NCI-H345 (cell line): ENCODE measurements at places on chromosomes 11 and 22.

GRCh38 chr11:44167046-44167445 lies 71.6 kb downstream of the EXT2 start:
- no peak for DNase-seq

- no peak for DNase-seq
Observed at GRCh38 chr11:46736615-46737014, 17.6 kb downstream of the F2 start.

GRCh38 chr11:30445056-30445455 lies 122.2 kb downstream of the ARL14EP start:
- no peak for DNase-seq

GRCh38 chr22:39251762-39252460 lies 7.1 kb upstream of the PDGFB start:
- no peak for DNase-seq

GRCh38 chr11:69711822-69712801 lies 8.3 kb upstream of the FGF19 start:
- DNase-seq: no peak

DNA sequence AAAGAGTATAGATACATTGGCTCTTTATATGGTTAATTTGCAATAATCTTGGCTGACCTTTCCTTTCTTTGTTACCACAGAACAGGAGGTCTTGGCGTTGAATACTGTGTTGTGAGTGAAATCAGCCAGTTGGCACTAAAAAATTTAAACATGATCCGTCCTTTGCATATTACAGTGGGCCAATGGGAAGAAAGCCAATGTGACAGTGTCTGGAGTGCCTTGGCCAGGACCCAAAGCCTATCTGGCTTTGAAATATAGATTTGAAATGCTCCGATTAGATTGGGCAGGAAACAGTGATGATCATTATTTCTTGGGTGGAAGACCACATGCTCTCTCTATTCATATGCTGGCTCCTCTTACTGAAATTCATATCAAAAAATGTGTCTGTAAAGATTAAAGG lies 339.6 kb upstream of the ANO3 start:
- no peak for DNase-seq

- DNase-seq: no peak
Observed at GRCh38 chr22:19169002-19169946, 9.3 kb downstream of the SLC25A1 start.

DNA sequence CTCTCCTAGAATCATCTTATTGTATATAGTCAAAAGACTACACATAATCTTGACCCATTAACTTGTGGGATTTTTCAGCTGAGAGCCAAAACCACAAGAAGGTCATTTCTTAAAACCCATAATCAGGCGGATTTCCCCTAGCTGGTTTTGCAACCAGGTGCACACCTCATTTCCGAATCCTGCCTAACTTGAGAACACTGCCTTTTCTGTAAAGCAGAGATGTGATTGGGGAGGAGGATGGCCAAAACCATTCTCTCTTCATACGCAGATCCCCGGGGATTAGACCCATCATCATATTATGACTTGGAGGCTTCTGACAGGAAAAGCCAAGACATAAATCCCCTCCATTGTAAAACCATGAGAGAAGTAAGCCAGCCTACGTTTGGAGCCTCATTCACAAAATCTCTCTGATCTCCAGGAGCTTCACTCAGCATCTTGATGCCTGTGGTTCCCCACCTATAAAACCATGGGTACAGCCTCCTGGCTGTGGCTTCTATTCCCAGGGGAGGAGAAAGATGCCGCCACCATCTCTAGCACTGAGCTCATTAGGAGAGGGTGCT lies 191.3 kb downstream of the KIF18A start:
- DNase-seq: no peak

DNA sequence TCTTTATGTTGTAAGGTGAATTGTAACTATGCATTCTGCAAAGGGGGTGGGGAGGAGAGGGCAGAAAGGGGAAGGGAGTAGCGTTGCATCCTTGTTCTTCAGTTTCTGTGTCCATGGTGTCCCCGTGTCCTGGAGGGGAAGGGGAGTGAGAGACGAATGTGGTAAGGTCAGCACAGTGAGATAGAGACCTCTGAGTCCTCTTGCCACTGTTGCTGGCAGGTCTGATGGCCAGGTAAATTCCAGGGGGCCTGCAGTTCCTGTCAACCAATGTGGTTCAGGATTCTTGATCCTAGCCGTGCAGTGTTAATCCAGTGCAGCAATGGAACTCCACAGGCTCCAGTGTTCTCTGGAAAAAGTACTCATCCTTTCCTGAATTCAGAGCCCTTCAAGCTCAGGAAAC lies 14.6 kb upstream of the ADSL start:
- DNase-seq: no peak

DNA sequence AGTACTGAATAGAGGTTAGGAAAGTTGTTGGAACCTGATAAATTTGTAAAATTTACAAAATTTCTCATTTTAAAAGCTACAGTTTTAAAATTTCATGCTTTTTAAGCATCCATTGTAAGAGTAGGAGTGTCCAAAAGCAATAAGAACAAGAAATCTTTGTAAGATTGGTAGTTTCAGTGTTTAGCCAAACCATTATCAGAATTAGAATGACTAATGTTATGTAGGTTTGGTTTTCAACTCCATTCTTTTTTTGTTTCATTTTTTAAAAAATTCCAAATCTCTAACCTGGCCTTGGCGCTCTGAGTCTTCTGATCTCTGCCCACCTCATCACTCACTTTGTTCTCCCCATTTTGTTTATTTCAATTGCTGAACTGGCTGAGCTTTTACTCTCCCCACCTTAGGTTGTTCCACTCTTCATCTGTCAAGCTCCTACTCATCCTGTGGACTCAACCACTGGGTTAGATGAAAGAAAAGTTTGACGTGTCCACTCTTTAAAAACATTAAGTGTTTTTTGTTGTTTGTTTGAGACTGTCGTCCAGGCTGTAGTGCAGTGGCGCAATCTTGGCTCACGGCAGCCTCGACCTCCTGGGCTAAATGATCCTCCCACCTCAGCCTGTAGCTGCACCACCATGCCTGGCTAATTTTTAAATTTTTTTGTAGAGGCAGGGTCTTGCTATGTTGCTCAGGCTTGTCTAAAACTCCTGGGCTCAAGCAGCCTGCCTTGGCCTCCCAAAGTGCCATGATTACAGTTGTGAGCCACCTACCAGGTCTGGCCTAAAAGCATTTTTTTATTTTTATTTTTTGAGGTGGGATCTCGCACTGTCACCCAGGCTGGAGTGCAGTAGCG lies 14.0 kb downstream of the EP300 start:
- DNase-seq: no peak

DNA sequence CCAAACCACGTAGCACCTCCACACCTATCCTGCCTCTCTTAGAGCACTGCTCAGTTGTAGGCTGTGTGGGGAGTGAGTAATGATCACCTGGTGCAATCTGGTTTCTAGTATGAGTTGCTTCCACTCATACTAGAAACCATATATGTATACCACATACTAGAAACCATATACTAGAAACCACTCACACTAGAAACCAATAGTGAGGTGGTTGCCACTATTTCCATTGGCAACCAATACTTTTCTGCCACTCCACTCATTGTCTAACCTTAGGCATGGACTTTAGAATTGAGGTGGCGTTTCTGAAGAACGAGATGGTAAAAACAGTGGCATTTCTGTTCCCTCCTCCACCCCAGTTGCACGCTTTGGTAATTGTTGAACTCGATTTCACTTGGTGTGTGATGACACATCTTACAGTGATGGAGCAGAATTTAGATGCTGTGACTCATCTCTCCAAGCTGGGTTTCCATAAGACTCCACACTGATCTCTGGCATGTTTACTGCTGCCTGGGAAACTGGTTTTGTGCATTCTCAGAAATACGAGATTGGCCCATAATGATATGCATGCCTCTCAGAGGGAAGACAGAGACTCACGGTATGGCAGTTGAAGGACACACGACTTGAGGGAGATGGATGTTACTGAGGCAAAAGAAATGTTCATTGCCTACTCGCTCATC lies 82.9 kb downstream of the KIRREL3 start:
- DNase-seq: no peak

DNA sequence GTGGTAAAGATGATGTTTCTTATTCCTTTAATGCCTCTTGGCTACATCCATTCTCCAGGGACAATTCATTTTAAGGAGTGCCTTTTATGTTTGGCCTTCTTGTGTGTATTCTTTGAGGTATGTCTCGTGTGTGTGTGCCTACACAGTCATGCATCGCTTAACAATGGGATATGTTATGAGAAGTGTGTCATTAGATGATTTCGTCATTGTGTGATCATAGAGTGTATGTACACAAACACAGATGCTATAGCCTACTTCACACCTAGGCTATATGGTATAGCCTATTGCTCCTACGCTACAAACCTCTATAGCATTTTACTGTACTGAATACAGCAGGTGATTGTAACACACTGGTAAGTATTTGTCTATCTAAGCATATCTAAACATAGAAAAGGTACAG lies 23.0 kb downstream of the ZNF202 start:
- DNase-seq: peak; percentile 6

DNA sequence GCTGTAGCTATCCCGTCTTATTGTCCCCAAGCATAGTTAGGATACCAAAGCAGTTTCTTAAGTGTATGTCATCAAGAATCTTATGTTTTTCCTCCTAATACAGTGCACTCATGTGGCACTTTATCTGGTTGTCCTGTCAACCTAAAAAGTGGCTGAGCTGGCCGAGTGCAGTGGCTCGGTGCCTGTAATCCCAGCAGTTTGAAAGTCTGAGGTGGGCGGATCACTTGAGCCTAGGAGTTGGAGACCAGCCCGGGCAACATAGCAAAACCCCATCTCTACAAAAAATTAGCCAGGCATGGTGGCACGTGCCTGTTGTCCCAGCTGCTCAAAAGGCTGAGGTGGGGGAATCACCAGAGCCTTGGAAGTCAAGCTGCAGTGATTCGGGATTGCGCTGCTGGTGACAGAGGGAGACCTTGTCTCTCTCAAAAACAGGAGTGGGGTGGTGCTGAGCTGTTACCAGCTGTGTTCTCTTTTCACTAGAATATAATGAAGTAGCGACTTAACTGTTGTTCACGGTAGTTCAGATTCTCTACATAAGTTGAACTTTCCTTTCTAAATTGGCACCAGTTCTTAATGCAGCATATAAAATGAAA lies 48.1 kb downstream of the EP300 start:
- DNase-seq: no peak

- DNase-seq: no peak
Observed at GRCh38 chr22:29451863-29452262, 13.5 kb downstream of the RFPL1 start.

DNA sequence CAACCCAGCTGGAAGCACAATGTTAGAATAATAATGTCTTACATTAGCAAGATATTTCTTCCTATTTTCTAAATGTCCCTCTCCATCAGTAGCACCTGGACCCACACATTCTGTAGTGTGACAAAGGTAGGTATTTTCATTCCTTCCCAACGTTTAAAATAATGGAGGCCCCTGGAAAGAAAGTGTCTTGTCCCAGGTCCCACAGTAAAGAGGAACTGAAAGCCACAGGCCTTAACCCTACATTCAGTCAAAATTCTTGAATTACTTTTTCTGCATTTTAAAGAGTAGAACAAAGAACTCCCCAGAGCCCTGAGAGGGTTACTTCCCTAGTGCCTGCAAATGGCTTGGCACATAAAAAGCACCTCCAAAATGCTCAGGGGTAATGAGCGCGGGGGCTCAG lies 26.3 kb downstream of the OPCML start:
- no peak for DNase-seq

DNA sequence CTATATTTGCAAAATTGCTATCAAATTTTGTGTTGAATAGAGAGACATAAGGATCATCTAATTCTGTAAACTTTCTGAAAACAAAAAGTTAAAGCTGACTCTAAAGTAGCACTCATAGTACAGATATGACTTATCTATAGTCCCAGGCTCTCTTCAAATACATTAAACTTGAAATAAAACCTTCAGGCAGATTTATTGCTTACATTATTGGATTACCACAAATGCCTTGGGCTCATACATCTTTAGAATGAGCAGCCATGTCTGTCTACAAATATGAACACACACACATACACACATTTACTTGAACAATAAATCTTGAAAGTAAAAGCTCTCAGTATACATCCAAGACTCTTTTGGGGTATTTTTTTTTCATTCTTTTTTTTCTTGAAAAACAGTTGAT lies 207.9 kb downstream of the LUZP2 start:
- no peak for DNase-seq

DNA sequence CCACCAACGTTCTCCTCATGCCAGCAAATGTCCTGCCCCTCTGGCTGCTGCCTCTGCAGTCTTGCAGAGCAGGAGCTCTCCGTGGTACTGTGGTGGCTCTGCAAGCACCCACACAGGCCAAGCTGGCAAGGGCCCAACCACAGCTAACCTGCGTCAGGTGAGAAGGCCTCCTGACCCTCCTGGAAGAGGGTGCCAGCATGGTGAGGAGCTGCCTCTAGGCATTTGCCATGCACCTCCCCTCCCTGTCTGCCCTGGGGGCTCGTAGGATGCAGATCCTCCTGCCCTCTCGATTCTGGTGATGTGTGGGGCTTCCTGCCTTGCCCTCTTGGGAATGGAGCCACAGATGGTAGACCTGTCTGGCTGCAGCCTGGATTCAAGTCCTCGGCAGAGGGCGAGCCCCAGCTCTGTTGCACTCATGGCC lies 1408.8 kb downstream of the TBC1D22A start:
- no peak for DNase-seq

GRCh38 chr11:57273448-57274058 lies 36.5 kb upstream of the APLNR start:
- no peak for DNase-seq

DNA sequence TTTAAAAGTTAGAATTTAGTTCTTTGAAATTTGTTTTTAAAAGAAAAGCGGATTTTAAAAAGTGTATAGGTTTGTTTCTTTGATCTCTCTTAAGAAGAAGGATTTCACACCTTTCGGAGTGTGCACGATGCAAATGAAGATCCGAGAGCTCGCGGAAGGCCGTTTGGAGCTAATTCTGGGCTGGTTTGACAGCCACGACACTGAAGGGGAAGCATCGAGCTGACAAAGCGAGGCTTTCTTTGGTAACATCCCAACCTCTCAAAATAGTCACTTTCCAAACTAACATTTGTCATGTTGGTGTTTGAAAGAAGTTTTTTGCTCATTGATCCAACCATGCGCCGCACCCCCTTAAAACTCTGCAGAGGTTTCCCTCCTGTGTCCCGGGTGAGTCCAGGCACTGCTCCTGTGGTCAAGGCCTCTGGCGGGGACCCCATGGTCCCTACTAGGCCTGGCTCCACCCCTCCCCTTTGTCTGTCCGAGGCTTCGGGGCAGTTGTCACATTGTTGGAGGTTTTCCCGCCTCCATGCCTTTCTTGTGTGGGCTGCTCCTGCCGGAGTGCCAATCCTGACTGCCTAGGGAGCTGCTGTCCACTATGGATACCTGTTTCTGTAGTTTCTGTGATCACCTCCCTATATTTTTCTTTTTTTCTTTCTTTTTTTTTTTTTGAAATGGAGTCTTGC lies 39.7 kb downstream of the MPPED1 start:
- DNase-seq: no peak
